ENCODE measurements at places on chromosomes 3 and 15.

- peak; percentile 53 for ATAC-seq
Observed at GRCh38 chr3:184672977-184673870, 38.6 kb downstream of the MAGEF1 start.

DNA sequence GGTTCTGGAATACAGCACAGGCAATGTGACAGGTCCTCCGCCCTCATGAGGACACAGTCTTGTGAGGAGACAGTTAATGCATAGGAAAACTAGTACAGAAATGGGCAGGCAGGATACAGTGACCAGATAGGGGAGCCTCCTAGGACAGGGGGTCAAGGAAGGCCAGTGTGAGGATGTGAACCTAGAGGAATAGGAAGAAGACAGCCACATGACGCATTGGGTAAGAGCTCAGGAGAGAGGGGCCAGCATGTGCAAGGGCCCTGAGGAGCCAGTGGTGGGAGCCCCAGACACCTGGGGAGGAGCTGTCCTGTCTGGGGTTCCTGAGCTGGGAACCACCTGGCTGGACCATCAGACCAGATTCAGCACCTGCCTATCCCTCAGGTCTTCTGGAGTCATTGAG is 15.6 kb downstream of the IRAK2 start:
- no peak for ATAC-seq

DNA sequence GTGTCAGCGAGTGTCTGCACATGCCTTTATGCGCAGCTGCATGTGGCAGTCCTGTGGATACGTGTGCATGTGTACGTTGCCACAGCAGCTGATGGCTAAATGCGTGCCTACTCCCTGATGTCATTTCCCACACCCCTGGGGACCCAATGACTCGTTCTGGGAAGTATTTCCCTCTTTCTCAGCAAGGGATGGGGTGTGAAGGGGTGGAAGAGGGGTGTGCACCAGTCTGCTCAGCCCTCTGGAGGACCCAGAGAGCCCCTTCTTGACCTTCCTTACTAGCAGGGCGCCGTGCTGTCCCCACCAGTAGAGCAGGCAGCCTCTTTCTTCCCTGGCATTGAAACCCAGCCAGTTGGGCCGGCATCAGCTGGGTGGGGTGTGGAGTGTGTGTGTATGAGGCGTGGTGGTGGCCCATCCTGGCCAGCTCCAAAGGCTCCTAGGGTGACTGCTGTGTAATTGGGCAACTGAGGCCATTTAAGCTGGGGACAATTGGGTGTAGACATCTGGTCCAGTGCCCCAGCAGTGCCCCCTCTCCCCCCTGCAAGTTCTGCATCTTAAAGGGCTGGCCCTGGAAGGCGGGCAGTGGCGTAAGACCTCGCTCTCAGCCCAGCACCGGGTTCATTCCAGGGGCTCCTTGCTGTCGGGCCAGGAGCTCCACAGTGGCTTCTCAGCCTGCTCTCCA is 19.2 kb downstream of the SNX33 start:
- peak; percentile 81 for ATAC-seq

- ATAC-seq: peak; percentile 59
Observed at GRCh38 chr3:136818191-136818768, 646 bp upstream of the SLC35G2 start.

- no peak for ATAC-seq
Observed at GRCh38 chr3:76514836-76515235, 525.1 kb upstream of the ROBO2 start.

- no peak for ATAC-seq
Observed at GRCh38 chr3:109028753-109029152, 75.1 kb upstream of the GUCA1C start.

GRCh38 chr15:100383302-100384107 is 41.7 kb upstream of the ADAMTS17 start:
- no peak for ATAC-seq

DNA sequence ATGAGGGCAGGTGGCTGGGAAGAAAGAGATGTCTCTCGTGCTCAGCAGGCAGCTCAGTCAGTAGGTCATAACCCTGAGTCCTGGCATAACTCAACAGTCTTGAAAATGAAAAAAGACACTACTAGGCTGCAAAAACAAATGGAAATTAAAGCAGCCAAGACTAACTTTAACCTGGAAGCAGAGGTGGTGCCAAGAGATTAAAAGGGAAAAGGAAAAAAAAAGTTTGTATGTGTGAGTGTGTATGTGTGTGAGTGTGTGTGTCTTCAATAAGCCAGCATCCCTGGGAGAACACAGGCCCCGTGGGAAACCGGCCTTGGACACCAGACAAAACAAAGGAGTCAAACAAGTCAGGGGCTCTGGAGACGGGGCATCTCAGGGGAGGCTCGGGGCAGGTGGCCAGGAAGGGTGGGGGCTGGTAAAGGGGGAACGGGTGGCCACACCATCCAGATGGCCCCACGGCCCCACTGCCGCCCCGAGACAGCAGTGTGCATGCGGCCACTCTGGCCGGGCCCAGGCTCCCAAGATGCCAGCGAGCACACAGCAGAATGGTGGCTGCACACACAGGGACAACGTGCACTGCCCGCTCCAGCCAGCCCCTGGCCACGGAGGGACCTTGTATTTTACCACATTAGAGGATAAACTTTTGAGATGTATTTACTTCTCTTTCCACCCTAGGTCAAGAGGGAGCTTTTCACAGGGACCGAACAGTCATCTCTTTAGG is 23.8 kb downstream of the CYFIP1 start:
- ATAC-seq: peak; percentile 60

DNA sequence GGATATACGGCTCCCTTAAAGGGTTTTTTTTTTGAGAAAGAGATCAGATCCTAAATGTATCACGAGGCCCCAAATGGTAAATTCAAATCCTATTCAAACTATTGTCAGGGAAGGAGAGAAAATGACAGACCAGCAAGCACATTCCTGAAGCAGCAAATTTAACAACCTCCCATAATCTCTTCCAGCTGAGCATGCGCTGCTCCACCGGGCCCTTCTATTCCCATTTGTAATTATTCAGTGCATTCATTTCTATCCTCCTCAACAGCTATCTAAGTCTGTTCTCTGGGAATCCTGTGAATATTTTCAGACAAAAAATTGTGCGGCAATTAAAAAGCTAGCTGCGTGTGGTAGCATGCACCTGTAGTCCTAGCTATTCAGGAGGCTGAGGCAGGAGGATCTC is 43.2 kb downstream of the MAGI1 start:
- ATAC-seq: peak; percentile 41

GRCh38 chr3:162670181-162670580 is 1173.6 kb downstream of the OTOL1 start:
- no peak for ATAC-seq

- ATAC-seq: peak; percentile 76
Observed at GRCh38 chr3:71752831-71753700, 589 bp upstream of the GPR27 start.

DNA sequence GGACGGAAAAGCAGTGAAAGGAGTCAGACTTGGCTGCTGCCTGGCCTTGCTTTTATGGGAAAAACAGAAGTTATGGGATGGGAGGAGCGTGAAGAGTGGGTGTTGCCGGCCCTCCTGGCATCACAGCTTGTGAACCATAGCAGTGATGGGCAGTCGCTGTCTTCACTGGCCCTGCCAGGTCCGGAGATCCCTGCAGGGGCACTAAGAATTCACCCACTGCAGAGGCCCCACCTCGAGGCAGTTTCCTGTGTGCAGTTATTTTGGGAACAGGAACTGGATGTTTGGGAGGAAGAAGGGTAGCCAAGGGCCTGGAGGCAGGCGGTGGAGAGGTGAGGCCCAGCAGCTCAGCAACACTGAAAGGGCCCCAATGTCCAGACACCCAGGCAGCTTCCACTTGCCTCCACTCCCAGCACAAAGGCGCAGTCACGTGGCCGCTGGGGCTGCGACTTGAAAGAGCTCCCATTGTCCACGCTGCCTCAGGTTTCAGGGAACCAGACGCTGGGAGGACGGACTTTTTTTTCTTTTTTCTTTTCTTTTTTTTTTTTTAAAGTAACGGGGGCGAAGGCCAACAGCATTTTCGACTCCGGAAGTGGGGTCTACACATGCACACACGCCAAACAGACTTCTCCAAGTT is 255.6 kb downstream of the ZNF621 start:
- peak; percentile 99 for ATAC-seq

DNA sequence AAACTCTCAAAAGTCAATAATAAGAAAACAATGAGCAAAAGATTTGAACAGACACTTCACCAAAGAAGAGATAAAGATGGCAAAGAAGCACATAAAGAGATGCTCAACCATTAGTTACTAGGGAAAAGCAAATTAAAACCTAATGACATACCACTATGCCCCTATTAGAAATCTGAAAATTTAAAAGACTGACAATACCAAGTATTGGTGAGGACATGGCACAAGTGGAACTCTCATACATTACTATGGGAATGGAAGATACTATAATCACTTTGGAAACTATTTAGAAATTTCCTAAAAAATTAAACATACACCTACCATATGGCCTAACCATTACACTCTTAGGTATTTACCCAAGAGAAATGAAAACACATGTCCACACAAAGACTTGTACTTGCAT is 35.2 kb upstream of the LAMP3 start:
- no peak for ATAC-seq

DNA sequence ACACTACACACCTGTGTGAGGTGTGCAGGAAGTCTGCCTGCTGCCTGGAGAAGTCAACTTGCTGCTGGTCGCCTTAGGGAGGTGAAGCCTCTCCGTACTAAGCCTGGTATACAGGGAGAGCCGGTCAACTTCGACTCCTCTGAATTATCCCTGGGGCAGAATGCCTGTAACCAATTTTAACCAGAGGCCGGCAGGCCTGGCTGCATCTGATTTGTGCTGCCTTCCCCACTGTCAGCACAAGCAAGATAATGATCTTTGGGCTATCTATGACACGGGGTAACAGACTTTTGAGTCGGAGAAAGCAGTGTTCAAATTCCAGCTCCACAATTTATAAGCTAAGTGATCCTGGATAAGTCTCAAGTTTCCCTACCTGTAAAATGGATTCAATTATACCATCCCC is 42.3 kb downstream of the MAGEF1 start:
- no peak for ATAC-seq

- no peak for ATAC-seq
Observed at GRCh38 chr15:78989701-78990240, 44.9 kb upstream of the CTSH start.

DNA sequence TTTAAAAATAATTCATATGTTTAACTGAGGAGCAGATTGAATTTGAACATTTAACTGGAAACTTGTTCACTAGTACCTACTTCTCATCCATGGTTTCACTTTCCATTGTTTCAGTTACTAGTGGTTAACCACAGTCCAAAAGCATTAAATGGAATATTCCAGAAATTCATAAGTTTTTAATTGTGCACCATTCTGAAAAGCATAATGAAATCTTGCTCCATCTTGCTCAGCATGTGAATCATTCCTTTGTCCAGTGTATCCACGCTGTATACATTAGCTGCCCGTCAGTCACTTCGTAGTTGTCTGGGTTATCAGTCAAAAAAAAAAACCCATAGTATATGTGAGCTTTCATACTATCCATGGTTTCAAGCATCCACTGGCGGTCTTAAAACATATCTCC is 217.6 kb downstream of the TPRG1 start:
- no peak for ATAC-seq

- peak; percentile 96 for ATAC-seq
Observed at GRCh38 chr15:101201411-101202174, 50.3 kb downstream of the CHSY1 start.

DNA sequence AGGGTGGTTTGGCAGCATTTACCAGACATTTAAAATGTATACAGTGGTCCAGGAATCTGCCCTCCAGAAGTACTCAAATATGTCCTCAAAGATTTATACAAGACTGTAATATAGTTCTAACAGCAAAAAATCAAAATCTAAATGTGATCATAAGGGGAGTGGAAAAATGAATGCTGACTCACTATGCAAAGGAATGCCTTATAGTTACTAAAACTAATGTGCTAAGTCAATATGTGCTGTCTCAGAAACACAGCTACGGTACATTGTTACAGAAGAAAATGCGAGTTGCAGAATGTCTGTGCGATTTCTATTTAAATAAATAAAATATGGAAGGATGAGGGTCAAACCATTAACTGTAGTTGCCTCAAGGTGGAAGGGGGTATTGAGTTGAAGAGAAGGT is 230.1 kb upstream of the UBE2E1 start:
- no peak for ATAC-seq

DNA sequence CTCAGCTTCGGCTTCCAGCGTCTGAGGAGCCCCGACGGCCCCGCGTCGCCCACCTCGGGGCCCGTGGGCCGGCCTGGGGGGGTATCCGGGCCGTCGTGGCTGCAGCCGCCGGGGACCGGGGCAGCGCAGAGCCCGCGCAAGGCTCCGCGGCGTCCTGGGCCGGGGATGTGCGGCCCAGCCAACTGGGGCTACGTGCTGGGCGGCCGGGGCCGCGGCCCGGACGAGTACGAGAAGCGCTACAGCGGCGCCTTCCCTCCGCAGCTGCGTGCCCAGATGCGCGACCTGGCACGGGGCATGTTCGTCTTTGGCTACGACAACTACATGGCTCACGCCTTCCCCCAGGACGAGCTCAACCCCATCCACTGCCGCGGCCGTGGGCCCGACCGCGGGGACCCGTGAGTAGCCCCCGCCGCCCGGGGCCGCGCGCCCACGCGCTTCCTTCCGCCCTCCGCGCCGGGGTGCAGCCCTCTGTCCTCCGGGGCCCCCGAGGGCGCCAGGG is 462 bp downstream of the EDEM1 start:
- peak; percentile 24 for ATAC-seq

GRCh38 chr3:127784283-127784682 is 38.0 kb downstream of the MGLL start:
- no peak for ATAC-seq

GRCh38 chr3:68483601-68484000 is 448.7 kb downstream of the TAFA4 start:
- no peak for ATAC-seq

- no peak for ATAC-seq
Observed at GRCh38 chr3:46607603-46608028, 4.7 kb upstream of the FAM240A start.

Data from motor neuron (in vitro differentiated cells).